ENCODE measurements at places on chromosomes 1 and 21.

DNA sequence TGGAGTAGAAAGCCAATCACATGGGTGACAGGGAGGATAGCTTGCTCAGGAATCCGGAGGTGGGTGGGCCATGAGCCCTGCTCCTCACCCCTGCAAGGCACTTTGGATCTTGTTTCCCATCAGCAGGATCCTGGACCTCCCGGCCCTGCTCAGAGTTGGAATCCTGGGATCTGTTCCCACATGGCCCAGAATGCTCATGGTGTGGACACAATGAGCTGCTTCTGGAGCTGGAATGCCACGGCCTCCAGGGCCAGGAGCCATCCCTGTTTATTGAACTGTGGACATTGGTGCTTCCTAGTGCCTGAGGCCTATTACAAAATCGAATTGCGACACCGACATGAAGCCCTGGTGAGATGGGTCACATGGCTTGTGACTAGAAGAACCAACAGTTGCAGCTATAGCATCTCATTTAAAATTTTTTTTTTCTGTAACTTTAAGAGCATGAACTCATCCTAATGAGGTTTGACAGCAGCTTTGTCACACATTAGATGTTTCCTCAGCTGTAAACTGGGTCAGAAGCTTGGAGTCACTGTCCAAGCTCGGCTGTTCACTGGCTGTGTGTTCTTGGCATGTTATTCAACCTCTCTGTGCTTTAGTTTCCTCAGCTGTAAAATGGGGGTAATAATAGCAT is 40.4 kb upstream of the GOLT1A start:
- no peak for DNase-seq
- H3K27ac ChIP-seq, result no peak overlapping the region
- H3K36me3 ChIP-seq, result no peaks in the 10 kb centered on the region
- H3K4me3 ChIP-seq, result no peak overlapping the region
- H3K4me1 ChIP-seq, result no peaks in the 10 kb centered on the region

- H3K27ac ChIP-seq, result no peak overlapping the region
- H3K4me1 ChIP-seq, result peaks cover 14% of the 10 kb centered on the region
- H3K4me3 ChIP-seq, result peak overlapping the region; percentile 33
- H3K36me3 ChIP-seq, result no peaks in the 10 kb centered on the region
Observed at GRCh38 chr1:32925403-32926162, 24.4 kb upstream of the TMEM54 start.

- no peak overlapping the region for H3K4me3 ChIP-seq
- H3K27me3 ChIP-seq, result peaks cover 41% of the 10 kb centered on the region
- DNase-seq, result no peak
- H3K4me1 ChIP-seq, result peaks cover 2% of the 10 kb centered on the region
Observed at GRCh38 chr1:119626841-119627240, 21.2 kb downstream of the ZNF697 start.

- no peak for DNase-seq
- peak overlapping the region; percentile 47 for H3K4me3 ChIP-seq
- H3K27ac ChIP-seq, result no peak overlapping the region
- H3K4me1 ChIP-seq, result peaks cover 35% of the 10 kb centered on the region
- no peaks in the 10 kb centered on the region for H3K27me3 ChIP-seq
Observed at GRCh38 chr1:39104158-39105060, 78.3 kb downstream of the NDUFS5 start.

DNA sequence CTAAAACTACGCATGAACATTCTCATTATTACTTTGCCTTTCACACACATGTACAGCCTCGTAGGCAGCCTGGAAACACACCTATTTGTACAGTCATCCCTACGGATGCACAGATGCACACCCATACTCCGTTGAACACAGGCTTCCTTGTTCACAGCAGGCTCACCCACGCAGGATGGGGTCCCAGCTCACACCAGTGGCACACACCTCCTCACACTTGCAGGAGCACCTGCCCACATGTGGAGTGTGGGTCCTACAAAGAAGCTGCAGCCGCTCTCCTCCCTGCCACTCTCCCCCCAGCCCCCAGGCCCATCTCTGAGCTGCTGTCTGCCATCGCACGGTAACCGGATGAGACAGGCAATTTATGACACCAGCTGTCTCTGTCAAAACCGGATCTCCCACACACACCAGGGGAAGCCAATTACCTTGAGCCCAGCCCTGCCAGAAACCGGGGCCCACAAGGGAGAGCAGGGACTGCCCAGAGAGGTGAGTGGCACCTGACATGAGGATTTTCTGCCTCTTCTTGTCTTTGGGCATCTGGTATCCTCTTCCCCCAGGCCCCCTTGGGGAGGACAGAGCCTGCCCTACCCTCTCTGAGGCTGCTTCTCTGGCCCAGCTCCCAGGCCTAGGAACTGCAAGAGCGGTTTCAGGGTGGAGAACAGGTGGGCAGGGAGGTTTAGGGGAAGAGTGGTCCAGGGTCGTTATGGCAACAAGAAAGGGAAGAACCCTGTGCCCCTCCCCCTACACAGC is 175.4 kb downstream of the IGSF21 start:
- H3K4me1 ChIP-seq, result no peaks in the 10 kb centered on the region
- H3K4me3 ChIP-seq, result no peak overlapping the region
- no peak for DNase-seq
- no peak overlapping the region for H3K27ac ChIP-seq
- H3K27me3 ChIP-seq, result peaks cover 27% of the 10 kb centered on the region
